ENCODE measurements at places on chromosomes 7 and 10.

DNA sequence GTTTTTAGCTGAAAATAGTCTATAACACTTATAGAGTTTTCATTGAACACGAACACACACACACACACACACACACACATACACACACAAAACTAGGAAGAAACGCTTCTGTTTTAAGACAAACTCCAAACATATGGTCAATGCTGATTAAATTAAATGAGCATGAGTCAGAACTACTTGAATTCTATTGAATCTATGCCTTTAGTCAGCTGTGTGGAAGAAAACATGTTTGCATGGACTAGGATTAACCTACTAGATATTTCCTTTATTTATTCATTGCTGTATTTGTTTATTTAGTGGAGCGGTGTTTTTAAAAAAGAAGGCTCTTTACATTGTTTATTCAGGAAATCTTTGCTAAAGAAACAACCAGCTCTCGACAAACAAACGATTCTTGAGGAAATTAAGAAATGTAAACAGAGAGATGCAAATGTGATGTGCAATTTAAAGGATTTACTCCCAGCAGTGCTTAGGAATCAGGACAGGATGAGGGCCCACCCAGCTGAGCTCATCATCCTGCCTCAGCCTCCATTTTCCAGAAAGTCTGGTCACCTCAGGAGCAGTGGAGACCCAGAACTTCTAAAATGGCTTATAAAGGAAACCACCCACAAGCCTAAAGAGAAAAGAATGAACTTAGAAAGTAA lies 83.2 kb downstream of the PDE1C start:
- DNase-seq, result no peak

- no peak for DNase-seq
Measured at GRCh38 chr10:99513061-99513460, 19.7 kb upstream of the NKX2-3 start.

GRCh38 chr7:134435161-134435920 lies 23.6 kb downstream of the AKR1B1 start:
- no peak for DNase-seq

DNA sequence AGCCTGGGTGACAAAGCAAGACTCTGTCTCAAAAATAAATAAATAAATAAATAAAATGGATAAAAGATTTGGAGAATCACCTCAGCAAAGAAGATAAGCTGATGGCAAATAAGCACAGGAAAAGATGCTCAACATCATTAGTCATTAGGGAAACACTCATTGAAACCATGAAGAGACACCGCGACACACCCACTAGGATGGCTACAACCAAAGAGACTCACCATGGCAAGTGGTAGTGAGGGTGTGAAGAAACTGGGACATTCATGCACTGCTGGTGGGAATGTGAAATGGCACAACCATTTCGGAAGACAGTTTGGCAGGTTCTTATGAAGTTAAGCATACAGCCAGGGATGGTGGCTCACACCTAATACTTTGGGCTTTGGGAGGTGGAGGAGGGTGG lies 37.8 kb upstream of the FXYD4 start:
- no peak for DNase-seq
